IMR-90 (cell line): ENCODE measurements at places on chromosomes 5 and 9. TPM values are rescaled to one million over a fixed set of nuclear protein-coding genes. Genes with fewer than 3 reads are reported as not detected.

FOXD4L3 gene
- total RNA-seq = under 0.01 TPM in 1 of 2 replicates, not detected in the other

INVS gene
- total RNA-seq = 25.3 and 33.5 TPM in 2 replicates

PWWP2A gene
- total RNA-seq = 12.5 and 14.4 TPM in 2 replicates

MARCOL gene
- not detected in 2 replicates for total RNA-seq

INSL6 gene
- not detected in 2 replicates for total RNA-seq

UAP1L1 gene
- total RNA-seq = 2.3 and 2.5 TPM in 2 replicates

GTF2H2C gene
- total RNA-seq = 32.8 and 35.8 TPM in 2 replicates

FOXD4L5 gene
- total RNA-seq = under 0.01 TPM in 1 of 2 replicates, not detected in the other

OR1J2 gene
- total RNA-seq = not detected in 2 replicates

C5orf52 gene
- not detected in 2 replicates for total RNA-seq

SH3RF2 gene
- total RNA-seq = 1.1 and 1.3 TPM in 2 replicates

RCL1 gene
- 13.8 and 14.7 TPM in 2 replicates for total RNA-seq

ZNF367 gene
- total RNA-seq = 2.7 and 4.7 TPM in 2 replicates

ZFYVE16 gene
- 11.1 and 19.4 TPM in 2 replicates for total RNA-seq

CEL gene
- under 0.01 TPM in 2 replicates for total RNA-seq

PTGES gene
- total RNA-seq = 2.8 and 3.2 TPM in 2 replicates

GRCh38 chr9:130707225-130707976 lies 13.8 kb downstream of the EXOSC2 start:
- no peak overlapping the region for H3K4me3 ChIP-seq
- DNase-seq = peak; percentile 68
- H3K36me3 ChIP-seq = peaks cover 11% of the 10 kb centered on the region
- peaks cover 4% of the 10 kb centered on the region; the same call in 1 of the 2 replicates for H3K4me1 ChIP-seq

DNA sequence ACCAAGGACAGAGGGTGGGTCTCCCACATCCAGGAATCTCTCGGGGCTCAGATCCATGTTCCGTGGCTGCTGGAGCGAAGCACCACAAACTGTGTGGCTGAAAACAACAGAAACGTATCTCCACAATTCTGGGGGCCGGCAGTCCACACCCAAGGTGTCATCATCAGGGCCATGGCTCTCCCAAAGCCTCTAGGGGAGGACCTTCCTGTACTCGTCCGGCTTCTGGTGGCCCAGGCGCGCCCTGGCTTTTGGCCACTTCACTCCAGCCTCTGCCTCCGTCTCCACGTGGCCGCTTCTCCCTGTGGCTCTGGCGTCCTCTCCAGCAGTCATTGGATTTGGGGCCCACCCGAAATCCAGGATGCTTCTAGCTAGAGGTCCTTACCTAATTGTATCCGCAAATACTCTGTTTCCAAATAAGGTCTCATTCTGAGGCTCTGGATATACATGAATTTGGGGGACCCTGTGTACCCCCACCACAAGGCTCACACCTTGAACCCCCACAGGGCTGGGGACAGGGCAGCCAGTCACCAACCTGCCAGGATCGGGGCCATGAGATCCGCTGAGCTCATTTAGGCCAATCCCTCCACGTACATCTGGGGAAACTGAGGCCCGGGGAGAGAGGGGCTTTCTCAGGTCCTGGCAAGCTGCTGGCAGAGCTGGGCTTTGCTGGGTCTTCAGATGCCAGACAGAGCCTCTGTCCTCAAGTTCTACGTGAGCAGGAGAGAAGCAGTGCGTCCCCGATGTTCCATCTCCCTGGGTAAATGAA lies 158.2 kb downstream of the OLFM1 start:
- no peaks in the 10 kb centered on the region for H3K27me3 ChIP-seq
- no peak for DNase-seq
- H3K4me3 ChIP-seq = no peak overlapping the region
- no peak overlapping the region for H3K27ac ChIP-seq
- no peaks in the 10 kb centered on the region for H3K36me3 ChIP-seq
- no peaks in the 10 kb centered on the region for H3K4me1 ChIP-seq

GRCh38 chr5:173686950-173687349 lies 70.5 kb upstream of the BOD1 start:
- H3K27ac ChIP-seq = no peak overlapping the region
- no peaks in the 10 kb centered on the region for H3K4me1 ChIP-seq
- no peak overlapping the region for H3K4me3 ChIP-seq
- H3K27me3 ChIP-seq = no peaks in the 10 kb centered on the region; the same call in 1 of the 2 replicates
- DNase-seq = no peak

DNA sequence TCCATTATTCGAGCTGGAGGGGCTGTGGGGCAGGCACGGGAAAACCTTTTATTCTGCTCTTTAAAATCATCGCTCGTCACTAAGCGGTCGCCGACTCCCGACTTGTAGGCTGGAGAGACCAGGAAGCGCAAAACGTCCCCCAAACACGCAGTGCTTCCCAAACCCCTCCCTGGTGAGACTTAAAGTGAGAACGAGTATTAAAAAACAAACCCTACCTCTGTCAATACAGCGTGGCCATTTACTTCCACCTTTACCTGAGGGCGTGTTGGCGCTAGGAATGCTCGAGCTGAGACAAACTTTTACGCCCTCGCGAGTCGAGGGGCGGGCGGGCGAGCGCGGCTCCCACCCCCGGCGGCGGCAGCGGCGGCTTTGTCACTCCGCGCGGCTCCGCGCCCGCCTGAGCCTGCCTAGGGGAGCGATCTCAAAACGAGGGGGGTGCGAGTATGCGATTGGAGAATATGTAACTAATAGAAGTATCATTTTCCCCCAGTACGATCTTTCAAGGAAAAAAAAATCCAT lies at the start of gene NR2F1-AS1:
Gene NR2F1-AS1, minus strand, starts transcription at position 293 of the 519 bp plus-strand sequence.
- peak within 1 kb of the TSS; percentile 96 for H3K27ac ChIP-seq
- H3K36me3 ChIP-seq = peaks cover 5% of the 10 kb centered on the region
- H3K4me1 ChIP-seq = peaks cover 6% of the 10 kb centered on the region
- H3K27me3 ChIP-seq = no peaks in the 10 kb centered on the region

- H3K4me1 ChIP-seq = peaks cover 7% of the 10 kb centered on the region; the same call in 1 of the 2 replicates
- no peak overlapping the region for H3K27ac ChIP-seq
- H3K27me3 ChIP-seq = no peaks in the 10 kb centered on the region
- no peak overlapping the region for H3K4me3 ChIP-seq
- H3K36me3 ChIP-seq = no peaks in the 10 kb centered on the region
Measured at GRCh38 chr5:87129046-87129445, 138.6 kb upstream of the RASA1 start.

- H3K4me3 ChIP-seq = no peak overlapping the region
- no peaks in the 10 kb centered on the region for H3K27me3 ChIP-seq
- no peak overlapping the region for H3K27ac ChIP-seq
- no peaks in the 10 kb centered on the region; the same call in 1 of the 2 replicates for H3K4me1 ChIP-seq
- peak; percentile 26 for DNase-seq
- H3K36me3 ChIP-seq = peaks cover 3% of the 10 kb centered on the region
Measured at GRCh38 chr5:64972591-64972990, 203.9 kb downstream of the CWC27 start.

- H3K4me1 ChIP-seq = peaks cover 75% of the 10 kb centered on the region
- H3K27me3 ChIP-seq = no peaks in the 10 kb centered on the region
- H3K4me3 ChIP-seq = no peak overlapping the region
- no peaks in the 10 kb centered on the region for H3K36me3 ChIP-seq
- peak; percentile 69 for DNase-seq
Measured at GRCh38 chr5:139655727-139656271, 7.7 kb downstream of the CXXC5 start.

DNA sequence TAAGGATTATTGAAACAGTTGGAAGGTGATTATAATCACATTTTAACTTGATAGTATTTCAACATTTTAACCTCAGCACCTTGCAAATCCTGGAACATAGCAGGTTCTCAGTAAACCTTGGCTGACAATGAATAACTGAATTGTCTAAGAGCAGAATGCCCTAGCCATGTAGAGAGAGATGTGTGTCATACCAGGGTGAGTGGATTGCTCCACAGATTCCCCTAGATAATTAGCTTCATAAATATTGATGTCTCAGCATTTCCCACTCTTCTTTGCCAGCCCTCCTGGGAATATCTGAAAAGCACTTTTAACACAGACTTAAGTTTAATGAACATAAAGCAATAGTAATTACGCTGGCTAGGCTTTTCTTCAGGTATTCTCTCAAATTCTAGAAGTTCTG lies 363.5 kb downstream of the MAN2A1 start:
- no peak for DNase-seq
- no peaks in the 10 kb centered on the region for H3K27me3 ChIP-seq
- H3K36me3 ChIP-seq = no peaks in the 10 kb centered on the region
- H3K4me3 ChIP-seq = no peak overlapping the region
- H3K27ac ChIP-seq = no peak overlapping the region

- no peak overlapping the region for H3K27ac ChIP-seq
- no peaks in the 10 kb centered on the region for H3K36me3 ChIP-seq
- H3K4me1 ChIP-seq = peaks cover 33% of the 10 kb centered on the region
- DNase-seq = no peak
- no peaks in the 10 kb centered on the region for H3K27me3 ChIP-seq
- H3K4me3 ChIP-seq = no peak overlapping the region
Measured at GRCh38 chr9:98598861-98599260, 109.9 kb downstream of the GABBR2 start.

GRCh38 chr5:180390441-180391190 lies 37.5 kb upstream of the GFPT2 start:
- DNase-seq = no peak
- no peak overlapping the region for H3K4me3 ChIP-seq
- no peaks in the 10 kb centered on the region for H3K36me3 ChIP-seq
- H3K27me3 ChIP-seq = no peaks in the 10 kb centered on the region
- H3K4me1 ChIP-seq = no peaks in the 10 kb centered on the region

DNA sequence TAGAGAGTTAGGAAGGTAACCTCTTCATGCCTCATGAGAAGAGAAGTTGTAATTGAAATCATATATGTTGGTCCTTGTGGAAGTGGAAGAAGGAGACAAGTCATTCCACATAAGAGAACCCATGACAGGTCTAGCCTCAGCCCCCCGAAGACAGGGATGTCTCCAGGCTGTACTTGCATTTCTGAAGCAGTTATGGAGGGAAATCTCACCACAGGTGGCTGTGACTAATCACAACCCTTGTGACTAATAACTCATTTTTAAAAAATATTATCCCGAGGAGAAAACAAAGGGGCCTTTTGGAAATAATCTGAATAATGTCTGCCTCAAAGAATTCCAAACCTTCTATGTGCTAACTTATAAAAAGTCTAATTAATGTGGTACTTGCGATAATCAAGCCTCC lies 262.1 kb upstream of the RPS23 start:
- H3K4me1 ChIP-seq = no peaks in the 10 kb centered on the region
- H3K4me3 ChIP-seq = no peak overlapping the region
- H3K36me3 ChIP-seq = no peaks in the 10 kb centered on the region
- no peaks in the 10 kb centered on the region; the same call in 1 of the 2 replicates for H3K27me3 ChIP-seq

GRCh38 chr5:60841361-60841760 lies 2.7 kb downstream of the ELOVL7 start:
- H3K4me1 ChIP-seq = no peaks in the 10 kb centered on the region; the same call in 1 of the 2 replicates
- H3K4me3 ChIP-seq = no peak overlapping the region
- no peak overlapping the region for H3K27ac ChIP-seq
- DNase-seq = no peak
- H3K27me3 ChIP-seq = peaks cover 54% of the 10 kb centered on the region

GRCh38 chr9:91383577-91383976 lies 21.9 kb upstream of the AUH start:
- no peak overlapping the region for H3K4me3 ChIP-seq
- no peak overlapping the region for H3K27ac ChIP-seq
- H3K4me1 ChIP-seq = peaks cover 3% of the 10 kb centered on the region
- DNase-seq = no peak
- no peaks in the 10 kb centered on the region for H3K27me3 ChIP-seq
- no peaks in the 10 kb centered on the region for H3K36me3 ChIP-seq

- H3K36me3 ChIP-seq = no peaks in the 10 kb centered on the region
- DNase-seq = no peak
- H3K27me3 ChIP-seq = no peaks in the 10 kb centered on the region
- H3K4me1 ChIP-seq = peaks cover 7% of the 10 kb centered on the region
- no peak overlapping the region for H3K4me3 ChIP-seq
Measured at GRCh38 chr5:95850391-95850894, 27.9 kb upstream of the GLRX start.

- H3K4me1 ChIP-seq = peaks cover 8% of the 10 kb centered on the region
- no peak overlapping the region for H3K4me3 ChIP-seq
- no peak for DNase-seq
- no peaks in the 10 kb centered on the region for H3K27me3 ChIP-seq
Measured at GRCh38 chr9:107214381-107214780, 68.7 kb upstream of the RAD23B start.

GRCh38 chr9:76352026-76352620 lies 42.1 kb downstream of the RFK start:
- H3K4me1 ChIP-seq = no peaks in the 10 kb centered on the region
- H3K27me3 ChIP-seq = peaks cover 12% of the 10 kb centered on the region
- no peak for DNase-seq
- no peak overlapping the region for H3K4me3 ChIP-seq
- H3K27ac ChIP-seq = no peak overlapping the region

DNA sequence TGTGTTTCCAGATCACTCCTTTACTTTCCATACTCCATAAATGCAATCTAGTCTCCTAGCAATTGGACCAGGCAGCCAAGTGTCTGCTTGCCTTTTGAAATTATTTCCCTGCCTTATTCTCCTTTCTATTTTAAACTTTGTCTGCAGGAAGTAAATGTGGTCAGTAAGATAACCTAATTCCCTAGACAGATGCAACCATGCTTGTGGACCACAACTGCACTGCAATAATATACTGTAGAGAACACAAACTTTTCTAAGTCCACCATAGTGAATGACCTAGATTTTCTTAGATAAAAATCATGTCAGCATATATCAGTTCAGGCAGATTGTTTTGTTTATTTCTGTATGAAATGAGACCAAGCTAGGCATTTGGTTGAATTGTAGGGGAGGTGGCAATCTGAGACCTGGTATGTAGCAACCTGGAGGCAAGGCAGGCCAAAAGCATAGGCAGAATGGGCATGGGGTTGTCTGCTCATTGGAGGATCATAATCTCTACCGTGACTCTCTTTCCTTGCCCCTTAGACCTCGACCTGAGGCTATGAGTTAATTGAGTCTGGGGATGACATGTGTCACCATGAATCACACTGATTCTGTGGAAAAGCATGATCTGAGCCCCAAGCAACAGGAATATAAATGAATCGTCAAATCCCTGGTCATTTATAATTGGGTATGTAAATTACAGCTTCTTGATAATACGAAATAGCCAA lies 20.7 kb downstream of the ACTL7B start:
- H3K4me3 ChIP-seq = no peak overlapping the region
- H3K27ac ChIP-seq = no peak overlapping the region
- H3K36me3 ChIP-seq = no peaks in the 10 kb centered on the region
- DNase-seq = no peak
- no peaks in the 10 kb centered on the region for H3K4me1 ChIP-seq
- H3K27me3 ChIP-seq = peaks cover 2% of the 10 kb centered on the region

- no peak overlapping the region for H3K27ac ChIP-seq
- no peaks in the 10 kb centered on the region for H3K36me3 ChIP-seq
- peaks cover 11% of the 10 kb centered on the region for H3K4me1 ChIP-seq
- no peak for DNase-seq
- no peak overlapping the region for H3K4me3 ChIP-seq
- H3K27me3 ChIP-seq = peaks cover 20% of the 10 kb centered on the region
Measured at GRCh38 chr5:38752622-38753021, 93.2 kb upstream of the OSMR start.

GRCh38 chr5:93603078-93603792 lies 20.2 kb downstream of the NR2F1 start:
- DNase-seq = no peak
- H3K4me1 ChIP-seq = peaks cover 18% of the 10 kb centered on the region
- no peaks in the 10 kb centered on the region for H3K36me3 ChIP-seq
- peak overlapping the region; percentile 43 for H3K27ac ChIP-seq
- no peaks in the 10 kb centered on the region for H3K27me3 ChIP-seq
- H3K4me3 ChIP-seq = no peak overlapping the region

DNA sequence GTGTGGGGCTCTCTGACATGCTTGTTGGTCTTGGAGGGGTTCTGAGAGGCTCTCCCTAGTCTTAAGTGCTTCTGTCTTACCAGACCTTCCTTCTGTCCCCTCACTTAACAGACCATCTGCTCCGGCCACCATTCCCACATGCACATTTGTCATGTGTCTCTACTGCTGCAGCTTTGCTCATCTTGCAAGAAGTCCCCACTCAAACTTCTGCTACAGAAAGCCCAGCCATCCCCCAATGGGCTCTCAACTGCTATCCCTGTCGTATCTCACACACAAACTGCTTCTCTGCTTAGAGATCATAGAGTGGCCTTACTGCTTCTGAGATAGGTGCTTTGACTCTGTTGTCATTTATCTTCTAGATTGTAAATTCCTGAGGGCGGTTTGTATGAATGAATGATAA lies 69.4 kb downstream of the NUP214 start:
- no peaks in the 10 kb centered on the region; the same call in 1 of the 2 replicates for H3K4me1 ChIP-seq
- no peak overlapping the region for H3K27ac ChIP-seq
